Gastroesophageal sphincter (tissue), 4 donors: ENCODE measurements at places on chromosomes 16 and 17.

- ATAC-seq = no peak
Measured at GRCh38 chr16:55037046-55037445, 106.4 kb downstream of the IRX5 start.

DNA sequence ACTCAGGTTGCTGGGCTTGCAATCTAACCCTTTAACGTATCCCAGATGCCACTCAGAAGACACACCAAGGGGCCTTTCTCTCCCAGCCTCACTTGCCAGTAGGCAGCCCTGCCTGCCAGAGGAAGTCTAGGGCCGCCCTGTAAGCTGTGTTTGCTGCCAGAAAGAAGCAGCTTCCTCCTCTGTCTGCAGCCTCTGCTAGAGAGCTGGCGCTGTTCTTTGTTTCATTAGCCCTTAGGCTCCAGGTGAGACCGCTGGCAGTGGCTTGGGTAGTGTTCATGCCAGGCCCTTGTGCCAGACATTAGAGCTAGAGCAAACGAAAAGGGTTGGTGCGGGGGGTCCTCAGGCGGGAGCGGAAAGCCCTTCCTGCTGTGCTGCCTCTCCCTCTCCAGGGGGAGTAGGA, 8.9 kb downstream of the CTRL start:
- no peak for ATAC-seq

DNA sequence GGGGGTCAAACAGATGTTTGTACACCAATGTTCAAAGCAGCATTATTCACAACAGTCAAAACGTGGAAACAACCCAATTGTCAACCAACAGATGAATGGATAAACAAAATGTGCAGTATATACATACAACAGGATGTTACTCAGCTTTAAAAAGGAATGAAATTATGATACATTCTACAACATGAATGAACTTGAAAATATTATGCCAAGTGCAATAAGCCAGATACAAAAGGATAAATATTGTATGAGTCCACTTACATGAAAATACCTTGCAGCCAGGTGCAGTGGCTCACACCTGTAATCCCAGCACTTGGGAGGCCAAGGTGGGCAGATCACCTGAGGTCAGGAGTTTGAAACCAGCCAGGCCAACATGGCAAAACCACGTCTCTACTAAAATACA, 39.9 kb downstream of the UBE2G1 start:
- ATAC-seq = no peak

DNA sequence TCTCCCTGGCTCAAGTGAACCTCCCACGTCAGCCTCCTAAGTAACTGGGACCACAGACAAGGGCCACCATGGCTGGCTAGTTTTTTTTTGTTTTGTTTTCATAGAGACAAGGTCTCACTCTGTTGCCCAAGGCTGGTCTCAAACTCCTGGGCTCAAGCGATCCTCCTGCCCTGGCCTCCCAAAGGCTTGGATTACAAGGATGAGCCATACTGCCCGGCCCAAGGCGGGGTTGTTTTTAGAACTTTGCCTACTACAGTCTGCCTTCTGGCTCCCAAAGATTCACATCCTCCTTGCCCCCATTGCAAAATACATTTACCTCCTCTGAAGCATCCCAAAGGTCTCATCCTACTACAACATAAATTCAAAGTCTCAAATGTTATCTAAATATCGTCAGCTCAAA, 49.5 kb upstream of the PHOSPHO1 start:
- ATAC-seq = no peak

- no peak for ATAC-seq
Measured at GRCh38 chr17:6756425-6757031, 682 bp downstream of the XAF1 start.

DNA sequence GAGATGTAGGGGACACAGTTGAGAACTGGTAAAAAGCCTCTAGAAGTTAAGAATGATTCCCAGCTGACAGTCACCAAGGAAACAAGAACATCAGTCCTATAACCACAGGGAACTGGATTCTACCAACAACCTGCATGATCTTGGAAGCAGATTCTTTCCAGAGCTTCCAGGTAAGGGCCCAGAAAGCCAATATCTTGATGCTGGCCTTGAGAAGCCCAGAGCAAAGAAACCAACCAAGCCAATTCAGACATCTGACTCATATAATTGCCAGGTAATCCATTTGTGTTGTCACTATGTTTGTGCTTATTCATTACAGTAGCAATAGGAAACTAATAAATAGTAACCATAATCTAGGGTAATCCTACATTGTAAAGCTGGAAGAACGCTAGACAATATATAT, 81.6 kb downstream of the CACNG1 start:
- ATAC-seq = no peak

- peak; percentile 59 for ATAC-seq
Measured at GRCh38 chr16:81466356-81466980, 21.9 kb downstream of the CMIP start.

GRCh38 chr17:39677542-39678339, 9.5 kb downstream of the PNMT start:
- ATAC-seq = peak; percentile 52

- no peak for ATAC-seq
Measured at GRCh38 chr16:17171250-17172143, 299.3 kb downstream of the XYLT1 start.

DNA sequence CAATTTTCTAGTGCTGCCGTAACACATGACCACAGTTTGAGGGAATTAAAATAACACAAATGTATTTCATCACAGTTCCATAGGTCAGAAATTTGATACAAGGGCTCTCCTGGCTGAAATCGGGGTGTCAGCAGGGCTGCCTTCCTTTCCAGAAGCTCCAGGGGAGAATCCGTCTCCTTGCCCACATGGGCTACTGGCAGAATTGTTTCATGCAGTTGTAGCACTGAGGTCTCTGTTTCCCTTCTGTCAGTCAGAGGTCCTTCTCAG, 20.5 kb downstream of the EIF4A3 start:
- ATAC-seq = no peak

DNA sequence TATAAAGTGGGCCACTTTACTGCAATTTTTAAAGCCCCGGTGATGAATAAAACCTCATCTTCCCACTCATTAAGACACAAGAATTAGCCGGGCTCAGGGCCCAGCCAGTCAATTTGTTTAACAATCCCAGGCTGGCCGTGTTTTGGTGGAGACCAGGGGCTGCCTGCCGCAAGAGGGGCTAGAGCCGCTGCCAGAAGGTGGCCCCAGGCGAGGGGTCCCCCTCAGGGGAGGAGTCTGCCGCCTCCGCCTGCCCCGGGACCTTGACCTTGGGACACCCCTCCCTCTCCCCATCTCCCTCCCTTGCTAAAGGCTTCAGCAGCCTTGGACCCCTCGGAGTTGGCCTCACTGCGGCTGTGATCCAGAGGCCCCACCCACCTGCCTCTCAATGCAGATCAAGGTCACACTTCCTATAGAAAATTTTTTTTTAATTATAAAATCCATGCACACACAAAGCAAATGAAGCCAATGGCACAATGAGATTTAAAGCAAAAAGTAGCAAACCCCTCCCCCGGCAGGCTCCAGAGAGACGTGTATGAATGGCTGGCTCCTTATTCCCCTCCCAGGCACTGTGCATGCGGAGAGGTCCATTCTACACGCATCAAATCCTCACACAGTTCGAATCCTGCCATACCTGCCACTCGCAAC, 23.0 kb upstream of the SLC38A10 start:
- no peak for ATAC-seq

DNA sequence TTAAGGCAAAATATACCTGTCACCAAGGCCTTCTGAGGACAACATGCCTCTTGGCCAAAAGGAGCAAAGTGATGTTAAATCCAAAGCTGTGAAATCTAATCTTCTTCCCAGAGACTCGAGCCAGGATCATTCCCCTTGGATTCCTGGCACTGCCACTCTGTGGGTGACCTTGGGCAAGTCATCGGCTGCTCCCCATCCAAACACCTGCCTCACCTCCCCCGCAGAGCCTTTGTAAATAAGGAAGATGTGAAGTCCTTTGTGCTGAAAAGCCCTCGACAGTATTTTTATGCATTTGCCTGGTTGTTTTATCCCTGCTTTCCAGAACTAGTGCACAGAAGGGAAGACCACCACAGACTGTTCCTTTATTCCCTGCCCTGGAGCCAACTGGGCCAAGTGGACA, 5.4 kb upstream of the CEP295NL start:
- no peak for ATAC-seq

DNA sequence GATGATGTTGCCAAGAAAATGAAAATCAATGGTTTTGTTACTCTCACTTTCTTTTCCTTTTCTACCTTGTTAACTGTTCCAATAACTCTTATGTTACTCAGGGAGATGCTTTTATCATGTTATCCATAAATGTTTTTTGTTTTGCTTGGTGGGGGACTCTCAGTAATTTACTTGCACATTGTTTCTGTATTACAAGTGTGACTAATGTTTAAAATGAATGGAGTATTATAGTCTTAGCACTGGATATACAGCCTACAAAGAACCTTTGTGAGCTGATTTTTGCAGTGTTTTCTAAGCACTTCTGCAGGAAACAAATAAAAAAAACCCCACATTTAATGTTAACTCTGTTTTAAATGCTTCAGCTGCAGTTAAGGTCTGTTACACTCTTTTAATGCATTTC, 12.1 kb downstream of the VMP1 start:
- ATAC-seq = no peak

GRCh38 chr17:60091109-60091508, 12.4 kb upstream of the HEATR6 start:
- ATAC-seq = no peak

DNA sequence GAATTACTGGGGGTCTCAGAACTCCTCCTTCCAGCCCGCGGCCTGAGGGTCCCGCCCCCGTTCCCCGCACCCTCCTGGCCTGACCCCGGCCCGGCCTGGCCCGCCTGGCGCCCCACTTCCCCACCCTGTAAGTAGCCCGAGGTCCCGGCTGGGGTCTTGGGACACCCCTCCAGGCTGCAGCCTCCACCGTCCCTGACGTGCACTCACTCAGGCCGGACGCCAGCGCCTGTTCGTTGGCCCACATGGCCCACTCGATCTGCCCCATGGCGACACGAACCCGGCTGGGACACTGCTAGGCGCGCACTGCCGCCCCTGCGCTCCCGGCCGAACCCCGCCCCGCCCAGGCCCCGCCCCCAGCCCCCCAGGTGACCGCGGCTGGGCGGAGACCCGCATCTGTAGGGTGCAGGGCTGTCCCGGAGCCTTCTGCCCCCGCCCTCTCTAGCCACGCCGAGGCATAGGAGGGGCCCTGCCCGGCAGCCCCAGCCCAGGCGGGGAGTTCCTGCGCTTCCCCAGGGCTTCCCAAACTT, at the start of gene CYBA:
Gene CYBA (minus strand): TSS at position 305 of the 527 bp plus-strand sequence. CDS start 40 bp downstream, at position 265.
- peak; percentile 82 for ATAC-seq

- no peak for ATAC-seq
Measured at GRCh38 chr17:12553625-12554024, 112.1 kb upstream of the MYOCD start.

GRCh38 chr17:41366070-41366469, 3.5 kb downstream of the KRT33B start:
- no peak for ATAC-seq

DNA sequence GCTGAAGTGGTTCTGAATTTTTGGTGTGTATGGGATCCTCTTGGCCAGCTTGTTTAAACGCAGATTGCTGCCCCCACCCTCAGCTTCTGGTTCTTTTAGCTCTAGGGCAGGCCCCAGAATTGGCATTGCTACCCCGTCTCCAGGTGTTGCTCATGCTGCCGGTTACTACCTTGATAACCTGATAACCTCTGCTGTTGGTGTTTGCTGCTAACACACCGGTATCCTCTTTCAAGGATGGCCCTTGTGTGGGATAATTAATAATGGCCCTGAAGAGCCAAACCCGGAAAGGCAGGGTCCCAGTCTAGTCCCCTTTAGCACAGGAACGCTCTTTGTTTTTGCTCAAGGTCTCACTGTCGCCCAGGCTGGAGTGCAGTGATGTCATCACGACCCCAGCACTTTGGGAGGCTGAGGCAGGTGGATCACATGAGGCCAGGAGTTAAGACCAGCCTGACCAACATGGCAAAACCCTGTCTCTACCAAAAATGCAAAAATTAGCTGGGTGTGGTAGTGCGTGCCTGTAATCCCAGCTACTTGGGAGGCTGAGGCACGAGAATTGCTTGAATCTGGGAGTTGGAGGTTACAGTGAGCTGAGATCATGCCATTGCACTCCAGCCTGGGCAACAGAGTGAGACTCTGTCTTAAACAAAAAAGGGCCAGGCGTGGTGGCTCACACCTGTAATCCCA, 1.3 kb upstream of the ST3GAL2 start:
- no peak for ATAC-seq

DNA sequence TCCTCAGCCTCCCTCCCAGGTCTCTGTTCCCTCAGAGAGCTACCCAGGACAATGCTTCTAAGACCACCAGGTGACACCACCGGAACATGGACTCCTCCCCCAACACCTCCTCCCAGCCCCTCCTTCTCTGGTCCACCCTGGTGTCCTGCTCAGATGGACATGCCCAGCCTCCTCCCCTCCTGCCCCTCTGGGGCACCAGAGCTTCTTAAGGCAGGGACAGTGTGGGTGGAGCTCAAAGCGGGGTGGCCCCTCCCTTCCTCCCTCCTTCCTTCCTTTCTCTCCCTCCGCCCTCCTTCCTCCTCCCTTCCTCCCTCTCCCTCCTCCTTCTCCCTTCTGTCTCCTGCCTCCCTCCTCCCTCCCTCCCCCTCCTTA, 22.7 kb downstream of the TRPV3 start:
- peak; percentile 35 for ATAC-seq

GRCh38 chr17:39979893-39980350, 685 bp upstream of the PSMD3 start:
- ATAC-seq = peak; percentile 22

GRCh38 chr17:59897090-59897489, 4.2 kb downstream of the RPS6KB1 start:
- no peak for ATAC-seq

DNA sequence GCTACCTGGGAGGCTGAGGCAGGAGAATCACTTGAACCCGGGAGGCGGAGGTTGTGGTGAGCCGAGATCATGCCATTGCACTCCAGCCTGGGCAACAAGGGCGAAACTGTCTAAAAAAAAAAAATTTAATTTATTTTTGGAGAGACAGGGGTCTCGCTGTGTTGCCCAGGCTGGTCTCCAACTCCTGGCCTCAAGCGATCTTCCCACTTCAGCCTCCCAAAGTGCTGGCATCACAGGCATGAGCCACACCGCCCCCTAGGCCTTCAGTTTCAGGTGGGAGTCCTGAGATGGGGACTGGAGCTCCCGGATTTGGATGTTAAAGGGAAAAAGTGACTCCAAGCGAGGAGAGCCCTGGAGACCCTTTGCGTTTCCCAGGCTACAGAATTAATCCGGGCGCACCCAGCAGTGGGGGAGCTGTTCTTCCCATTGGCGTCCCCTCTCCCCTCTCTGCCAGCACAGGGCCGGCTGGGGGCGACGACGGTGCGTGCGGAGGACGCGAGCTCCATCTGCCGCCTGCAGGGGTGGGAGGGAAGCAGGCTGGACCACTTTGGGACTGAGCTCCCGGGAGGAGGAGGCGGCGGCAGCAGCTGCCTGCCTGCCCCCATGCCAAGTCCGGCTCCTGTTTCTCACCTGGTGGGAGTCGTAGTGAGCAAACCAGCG, 49.3 kb upstream of the USP7 start:
- no peak for ATAC-seq

- ATAC-seq = peak; percentile 95
Measured at GRCh38 chr17:18183334-18184142, at the start of gene ALKBH5. Gene ALKBH5, plus strand, starts transcription at chr17:18183828. Its CDS starts 416 bp downstream, at chr17:18184244.

DNA sequence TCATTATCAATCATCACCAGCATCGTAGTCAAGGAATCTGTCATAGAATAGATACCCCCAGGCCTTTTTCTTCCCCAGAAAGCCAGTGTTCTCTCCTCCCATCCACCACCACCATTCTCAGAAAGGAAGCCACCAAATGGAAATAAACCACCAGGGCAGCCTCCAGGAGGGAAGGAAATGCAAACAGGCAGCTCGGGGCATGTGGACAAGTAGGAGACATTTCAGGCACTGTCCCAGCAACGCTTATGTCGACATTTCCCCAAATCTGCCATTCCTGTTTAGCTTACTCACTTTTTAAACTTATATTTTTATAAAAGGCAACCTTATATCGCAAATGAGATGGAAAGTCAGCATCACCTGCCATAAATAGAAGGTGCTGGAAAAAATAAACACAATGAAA, 15.8 kb downstream of the EMP2 start:
- ATAC-seq = no peak

GRCh38 chr17:61076621-61077031, 323.0 kb upstream of the TBX2 start:
- ATAC-seq = no peak
